GM10248 (cell line): ENCODE measurements at places on chromosomes 5 and 9.
A peak's percentile ranks its signal among the peaks of the same experiment; 100 is the strongest.

DNA sequence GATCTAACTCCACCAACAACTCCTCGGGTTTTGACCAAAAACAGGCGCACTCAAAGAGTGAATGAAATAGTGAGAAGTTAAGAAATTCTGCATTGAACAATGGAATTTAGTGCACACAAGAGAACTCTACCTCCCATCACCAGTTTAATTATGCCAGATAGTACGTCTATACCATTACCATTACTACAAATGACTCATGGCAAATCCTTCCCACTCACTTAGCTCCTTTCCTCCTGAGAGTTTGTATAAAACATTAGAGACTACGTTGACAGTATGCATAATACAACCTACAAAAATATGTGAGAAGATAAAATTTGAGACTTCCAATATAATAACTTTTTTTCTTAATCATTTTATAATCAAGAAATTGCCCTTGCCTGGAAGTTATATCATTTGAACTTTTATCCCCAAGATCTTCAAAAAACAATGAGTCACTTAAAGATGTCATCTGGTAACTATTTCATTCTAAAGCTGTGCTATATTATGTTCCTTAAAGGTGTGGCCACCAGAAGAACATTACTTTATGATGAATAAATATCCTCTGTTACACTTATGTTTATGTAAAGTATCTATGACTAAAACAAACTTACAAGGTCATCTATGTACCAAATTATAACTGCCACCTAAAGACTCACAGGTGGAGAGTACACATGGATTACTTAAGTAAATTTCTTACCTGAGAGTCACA lies 297.9 kb upstream of the PTGER4 start:
- DNase-seq = no peak

- no peak for DNase-seq
Measured at GRCh38 chr9:135381762-135382310, 97.7 kb upstream of the PPP1R26 start.

- DNase-seq = no peak
Measured at GRCh38 chr5:32217886-32218396, 43.8 kb upstream of the GOLPH3 start.

DNA sequence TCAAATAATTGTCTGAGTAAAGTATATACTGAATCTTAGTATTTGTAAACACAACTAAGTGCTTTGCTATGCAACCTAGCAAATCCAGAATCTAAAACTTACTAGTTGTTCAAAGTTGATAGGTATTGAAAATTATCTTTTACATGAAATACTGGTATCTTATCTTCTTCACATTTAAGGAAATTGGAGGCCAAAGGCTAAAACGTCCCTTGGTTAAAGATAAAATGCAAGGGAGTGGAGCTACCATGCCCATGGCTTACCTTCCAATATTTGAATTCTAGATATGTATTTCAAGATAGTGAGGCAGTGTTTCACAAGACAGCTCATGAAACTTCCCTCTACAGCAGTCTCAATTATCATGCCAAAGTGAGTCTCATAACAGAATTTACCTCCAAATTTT lies 373.5 kb downstream of the KIAA0825 start:
- no peak for DNase-seq

DNA sequence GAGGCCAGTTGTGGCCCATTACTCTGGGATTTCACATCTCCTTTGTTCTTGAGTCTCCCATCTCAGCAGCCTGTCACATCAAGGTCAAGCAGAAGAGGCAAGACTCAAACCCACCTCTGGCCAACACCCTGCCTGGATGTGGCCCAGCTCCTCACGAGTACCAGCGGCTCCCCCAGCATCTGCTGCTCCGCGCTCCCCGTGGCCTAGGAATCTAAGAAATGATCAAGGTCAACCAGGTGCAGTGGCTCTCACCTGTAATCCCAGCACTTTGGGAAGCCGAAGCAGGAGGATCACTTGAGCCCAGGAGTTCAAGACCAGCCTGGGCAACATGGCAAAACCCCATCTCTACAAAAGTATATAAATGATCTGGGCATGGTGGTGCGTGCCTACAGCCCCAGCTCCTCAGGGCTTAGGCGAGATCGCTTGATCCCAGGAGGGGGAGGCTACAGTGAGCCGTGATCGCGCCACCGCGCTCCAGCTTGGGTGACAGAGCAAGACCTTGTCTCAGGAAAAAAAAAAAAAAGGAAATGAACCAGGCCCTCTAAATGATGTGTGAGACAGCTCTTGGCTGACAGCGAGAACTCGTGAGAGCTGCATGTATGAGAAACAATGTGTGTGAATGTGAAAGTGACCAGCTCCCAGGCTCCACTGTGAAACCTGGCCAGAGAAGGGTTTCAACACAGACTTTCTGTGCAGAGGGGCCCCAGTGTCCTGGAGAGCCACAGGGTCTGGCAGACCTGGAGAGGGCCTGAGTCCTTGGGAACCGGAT lies 61.6 kb upstream of the ANGPTL2 start:
- DNase-seq = peak; percentile 84

GRCh38 chr9:127245637-127246164 lies 18.9 kb upstream of the GARNL3 start:
- no peak for DNase-seq

GRCh38 chr9:23821375-23822181 lies 4.5 kb downstream of the ELAVL2 start:
- DNase-seq = no peak

- DNase-seq = peak; percentile 30
Measured at GRCh38 chr9:86508208-86508903, 154.1 kb upstream of the TUT7 start.

- no peak for DNase-seq
Measured at GRCh38 chr9:37935096-37935495, 31.2 kb upstream of the SLC25A51 start.

GRCh38 chr5:91417219-91417618 lies 34.1 kb upstream of the ARRDC3 start:
- DNase-seq = no peak

DNA sequence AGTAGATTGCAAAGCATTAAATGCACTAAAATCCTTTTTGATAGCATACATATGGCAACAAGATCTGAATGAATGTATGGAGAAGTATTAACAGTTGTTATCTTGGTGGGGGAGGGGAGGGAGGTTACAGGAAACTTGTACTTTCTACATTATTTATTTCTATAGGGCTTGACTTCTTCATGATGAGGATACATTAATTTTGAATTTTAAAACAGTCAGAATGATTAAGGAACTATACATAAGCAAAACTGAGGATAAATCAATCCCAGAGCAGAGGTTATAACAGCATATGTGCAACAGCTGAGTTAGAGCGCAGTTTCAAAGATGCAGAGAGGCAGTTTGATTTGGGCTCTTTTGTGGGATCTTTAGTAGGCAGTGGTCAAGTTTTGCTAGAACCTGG lies 23.9 kb upstream of the SMAD5 start:
- no peak for DNase-seq

DNA sequence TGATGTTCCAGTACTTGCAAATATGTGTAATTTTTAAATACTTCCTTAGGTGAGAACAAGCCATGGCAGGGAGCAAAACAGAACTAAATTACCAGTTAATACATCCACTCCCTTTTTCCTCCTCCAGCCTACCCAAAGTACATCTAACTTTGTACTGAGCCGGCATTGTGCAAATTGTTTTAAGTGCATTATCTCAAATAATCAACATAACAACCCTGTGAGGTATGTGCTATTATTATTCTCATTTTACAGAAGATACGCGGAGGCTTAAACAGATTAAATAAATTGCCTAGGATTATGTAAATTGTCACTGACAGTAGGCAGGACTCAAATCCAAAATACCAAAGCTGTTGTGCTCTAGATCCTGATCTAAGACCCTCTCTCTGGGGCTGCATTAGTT lies 55.5 kb upstream of the KLF4 start:
- no peak for DNase-seq

GRCh38 chr9:99023831-99024230 lies 80.1 kb downstream of the COL15A1 start:
- DNase-seq = no peak

- no peak for DNase-seq
Measured at GRCh38 chr9:2336055-2336454, 285.5 kb upstream of the VLDLR start.

DNA sequence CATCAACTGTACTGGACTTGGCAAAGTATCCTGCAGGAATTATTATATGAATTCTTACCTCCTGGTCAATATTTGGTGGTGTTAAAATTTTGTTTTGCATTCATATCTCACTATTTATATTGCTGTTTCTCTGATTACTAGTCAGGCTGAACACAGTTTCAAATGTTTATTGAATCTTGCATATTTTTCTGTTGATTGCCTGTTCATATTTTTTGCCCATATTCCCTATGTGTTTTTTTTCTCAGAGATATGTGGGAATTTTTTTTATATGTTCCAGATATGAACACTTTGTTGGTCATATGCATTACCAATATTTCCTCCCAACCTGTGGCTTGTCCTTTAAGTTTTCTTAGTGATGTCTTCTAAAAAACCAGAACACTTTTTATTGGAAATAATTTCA lies 148.9 kb upstream of the GRHPR start:
- no peak for DNase-seq

DNA sequence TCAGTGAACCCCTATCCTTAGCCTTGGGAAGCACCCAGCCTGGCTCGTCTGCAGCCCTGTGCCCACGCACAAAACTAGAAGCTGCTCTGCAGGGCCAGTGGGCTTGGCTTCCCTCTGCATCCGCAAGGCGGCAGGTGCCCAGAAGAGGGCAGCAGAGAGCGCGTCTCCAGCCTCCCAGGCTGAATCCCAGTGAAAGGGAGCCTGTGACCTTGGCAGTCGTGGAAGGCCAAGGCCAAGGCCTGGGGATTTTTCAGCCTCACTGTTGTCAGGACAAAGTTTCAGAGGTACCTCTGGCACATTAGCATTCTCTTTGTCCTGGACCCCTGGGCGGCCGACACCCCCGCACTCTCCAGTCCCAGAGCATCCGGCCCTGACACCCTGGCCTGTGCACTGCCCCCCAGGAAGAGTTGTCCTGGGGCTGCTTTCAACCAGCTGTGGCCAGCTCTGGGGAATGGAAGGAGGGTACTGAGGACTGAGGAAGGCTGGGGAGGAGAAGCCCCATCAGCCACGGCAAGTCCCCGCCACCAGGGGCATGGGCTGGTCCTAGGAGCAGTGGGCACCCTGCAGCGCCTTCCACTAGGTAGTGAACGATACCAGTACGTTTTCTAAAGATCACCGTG lies 63.6 kb upstream of the IL17B start:
- DNase-seq = peak; percentile 87

- DNase-seq = no peak
Measured at GRCh38 chr9:33211695-33212393, 28.1 kb upstream of the SPINK4 start.

- DNase-seq = no peak
Measured at GRCh38 chr9:7227951-7228350, 470.2 kb downstream of the KDM4C start.

DNA sequence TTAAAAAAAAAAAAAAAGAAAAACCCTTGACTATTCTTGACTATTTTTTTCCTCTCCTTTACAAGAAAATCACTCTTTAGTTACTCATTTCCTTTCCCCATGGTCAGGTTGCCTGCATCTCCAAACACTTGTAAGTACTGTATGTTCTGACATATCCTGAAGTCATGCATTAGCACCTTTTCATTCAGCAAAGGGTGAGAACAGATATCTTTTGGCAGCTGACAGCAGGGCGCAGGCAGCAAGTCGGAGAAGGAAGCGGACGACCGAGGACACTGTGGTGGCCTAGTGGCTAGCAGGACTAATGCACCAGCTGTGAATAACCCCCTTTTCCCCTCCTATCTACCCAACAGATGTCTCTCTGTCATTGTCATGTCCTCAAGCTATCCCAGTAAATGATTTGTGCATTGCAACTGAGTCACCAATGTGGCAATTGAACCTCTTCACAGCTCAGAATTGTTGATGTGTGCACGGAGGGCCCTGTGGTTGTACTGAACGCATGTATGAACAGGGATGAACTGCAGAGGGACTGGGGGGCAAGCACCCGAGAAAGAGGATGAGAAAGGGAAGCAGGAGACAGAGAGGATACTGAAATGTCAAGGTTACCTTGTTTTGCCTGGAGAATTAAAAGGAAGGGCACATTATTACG lies 996.0 kb upstream of the ARRDC3 start:
- no peak for DNase-seq

DNA sequence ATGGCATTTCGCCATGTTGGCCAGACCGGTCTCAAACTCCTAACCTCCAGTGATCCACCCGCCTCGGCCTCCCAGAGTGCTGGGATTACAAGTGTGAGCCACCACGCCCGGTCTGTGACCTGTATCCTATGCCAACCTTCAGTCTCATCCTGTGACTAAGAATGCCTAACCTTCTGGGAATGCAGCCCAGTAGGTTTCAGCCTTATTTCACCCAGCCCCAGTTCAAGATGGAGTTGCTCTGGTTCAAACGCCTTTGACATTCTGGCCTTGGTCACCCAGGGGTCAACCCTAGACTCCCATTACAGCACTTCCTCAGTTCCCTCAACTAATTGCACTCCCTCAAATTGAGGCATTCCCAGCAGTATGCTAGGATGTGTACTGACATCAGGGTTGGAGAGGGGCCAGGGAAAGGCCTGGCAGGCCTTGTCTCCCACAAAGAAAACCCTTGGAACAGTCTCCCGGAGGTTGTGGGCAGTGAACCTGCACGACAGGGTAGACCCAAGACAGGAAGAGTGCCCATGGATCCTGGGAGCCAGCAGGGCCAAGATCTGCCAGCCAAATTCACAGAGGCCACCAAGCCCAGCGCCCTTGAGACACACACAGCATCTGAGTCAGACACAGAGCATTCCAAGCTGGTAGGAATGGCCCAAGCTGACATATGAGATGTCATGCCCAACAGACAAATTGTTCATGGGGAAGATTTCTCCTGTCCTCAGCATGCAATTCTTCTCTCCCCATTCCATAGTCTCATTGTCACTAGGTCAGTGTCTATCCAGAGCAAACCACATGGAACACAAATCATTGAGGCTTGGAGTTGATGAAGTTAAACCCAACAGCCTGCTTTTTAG lies 24.9 kb upstream of the SMU1 start:
- DNase-seq = no peak

DNA sequence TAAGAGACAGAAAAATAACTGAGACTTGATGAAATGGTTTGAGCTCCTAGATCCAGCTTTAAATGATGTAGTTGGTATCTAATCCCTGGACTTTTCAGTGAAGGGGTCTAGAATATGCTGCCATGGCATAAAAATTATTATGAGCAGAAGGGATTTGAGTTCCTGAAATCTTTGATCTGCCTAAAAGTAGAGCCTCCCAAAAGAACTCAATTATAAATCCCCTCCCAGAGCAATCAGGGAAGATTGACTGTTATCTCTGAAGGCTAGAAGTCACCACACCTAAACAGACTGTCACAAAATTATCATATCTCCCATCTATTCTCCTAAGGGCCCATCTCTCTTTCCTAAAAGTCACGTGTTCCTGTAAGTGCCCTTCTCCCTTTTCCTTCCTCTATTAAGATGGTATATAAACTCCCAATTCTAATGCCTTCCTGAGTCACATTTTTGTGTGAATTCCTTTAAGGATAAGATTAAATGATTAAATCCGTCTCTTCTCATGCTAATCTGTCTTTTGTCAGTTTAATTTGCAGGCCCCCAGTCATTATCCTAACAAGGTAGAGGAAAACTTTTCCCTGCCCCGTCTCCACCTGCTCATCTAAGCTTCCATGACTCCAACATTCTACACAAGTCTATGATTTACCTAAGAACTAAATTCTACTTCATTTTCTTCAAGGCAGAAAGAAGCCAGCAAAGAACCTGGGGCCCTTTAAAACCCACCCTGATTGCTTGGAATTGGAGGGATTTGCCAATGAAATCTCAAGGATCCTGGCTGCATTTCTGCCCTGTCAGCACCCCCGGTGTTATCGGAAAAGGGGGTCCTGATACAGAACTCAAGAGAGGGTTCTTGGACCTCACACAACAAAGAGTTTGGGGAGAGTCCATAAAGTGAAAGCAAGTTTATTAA lies 47.1 kb upstream of the PWWP2A start:
- no peak for DNase-seq

GRCh38 chr5:94028001-94028400 lies 286.6 kb upstream of the POU5F2 start:
- DNase-seq = no peak

GRCh38 chr9:72978744-72979143 lies 25.9 kb upstream of the ALDH1A1 start:
- DNase-seq = no peak
